NCI-H748 treated with DMSO at 0.1 percent for 48 hours (cell line): ENCODE measurements at places on chromosomes 2 and 18.

DNA sequence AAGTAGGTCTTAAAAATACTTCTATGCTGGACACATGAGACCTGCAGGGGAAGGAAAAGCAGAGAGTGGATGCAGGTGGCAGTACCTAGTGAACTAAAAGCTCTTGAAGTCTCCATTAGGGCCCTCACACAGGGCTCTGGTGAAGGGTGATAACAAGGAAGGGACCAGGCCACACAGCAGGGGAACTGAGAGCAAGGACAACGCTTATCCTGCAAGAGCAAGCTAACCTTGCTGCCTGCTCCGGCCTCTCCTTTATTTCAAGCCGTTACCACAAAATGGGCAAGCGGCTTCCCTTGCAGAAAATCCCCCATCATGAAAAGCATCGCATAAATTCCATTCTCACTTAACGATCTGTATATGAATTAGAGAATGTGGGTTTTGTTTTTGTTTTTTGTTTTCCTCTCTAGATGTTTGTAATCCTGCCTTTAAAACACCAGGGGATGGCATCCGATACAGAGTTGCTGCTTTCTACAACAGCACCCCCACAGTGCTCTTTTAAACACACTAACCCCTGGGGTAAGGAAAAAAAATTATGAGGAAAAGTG lies 64.5 kb downstream of the CACNB4 start:
- no peak for DNase-seq

GRCh38 chr2:96353606-96354101 lies 18.1 kb downstream of the NCAPH start:
- DNase-seq = no peak

DNA sequence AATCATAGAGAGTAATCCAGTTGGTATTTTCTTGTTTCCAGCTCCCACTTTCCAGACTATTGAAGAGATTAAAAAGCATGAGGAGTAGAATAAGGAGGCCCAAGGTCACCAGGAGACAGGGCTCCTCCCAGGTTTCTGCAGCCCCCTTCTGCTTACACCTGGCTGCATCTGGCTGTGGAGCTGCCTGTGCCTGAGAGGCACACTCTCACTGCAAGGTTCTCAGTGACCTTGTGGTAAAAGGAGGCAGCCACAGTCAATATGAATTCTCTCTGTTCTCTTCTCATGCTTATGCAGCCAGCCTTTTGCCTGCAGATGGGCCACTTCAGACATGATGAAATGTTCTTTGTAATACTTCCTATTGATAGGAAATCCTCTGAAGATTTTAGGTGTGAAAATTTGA lies 233.7 kb downstream of the MYO3B start:
- DNase-seq = no peak

DNA sequence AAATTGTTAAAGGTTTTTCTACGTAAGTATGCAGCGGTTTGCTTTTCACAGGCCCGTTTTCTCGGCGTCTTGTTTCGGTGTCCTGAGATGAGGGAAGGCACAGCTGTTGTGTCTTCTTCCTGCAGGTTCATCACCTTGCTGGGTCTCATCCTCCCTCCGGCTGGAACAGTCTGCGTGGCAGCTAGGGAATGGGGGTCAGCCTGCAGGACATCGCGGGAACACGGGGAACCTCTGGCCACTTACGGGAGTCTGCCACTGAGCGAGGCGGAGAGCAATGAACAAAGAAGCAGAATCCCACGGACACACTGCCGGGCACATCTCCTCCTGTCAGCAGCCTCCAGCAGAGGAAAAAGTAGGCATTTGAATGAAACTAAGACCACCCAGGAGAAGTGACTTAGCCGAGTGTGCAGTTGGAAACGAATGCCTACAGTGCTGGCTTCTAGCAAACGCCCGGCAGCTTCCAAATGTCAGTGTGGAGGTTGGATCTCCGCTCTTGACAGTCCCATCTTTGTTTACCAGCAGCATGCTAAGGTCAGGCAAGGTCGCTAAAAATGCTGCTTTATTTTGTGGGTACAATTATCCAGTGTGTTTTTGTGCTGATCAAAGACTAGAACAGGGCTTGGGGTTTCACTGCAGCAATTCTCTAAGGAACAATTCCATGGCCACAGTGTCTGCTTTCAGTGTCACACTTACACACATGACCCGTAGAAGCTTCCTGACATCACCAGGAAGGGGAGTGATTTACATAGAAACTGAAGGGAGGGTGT lies 109.8 kb upstream of the SEC11C start:
- DNase-seq = no peak

- DNase-seq = no peak
These were observed 115.7 kb downstream of the CMPK2 start for GRCh38 chr2:6749962-6750361.

- DNase-seq = no peak
These were observed 1.7 kb downstream of the D2HGDH start for GRCh38 chr2:241736111-241736510.

DNA sequence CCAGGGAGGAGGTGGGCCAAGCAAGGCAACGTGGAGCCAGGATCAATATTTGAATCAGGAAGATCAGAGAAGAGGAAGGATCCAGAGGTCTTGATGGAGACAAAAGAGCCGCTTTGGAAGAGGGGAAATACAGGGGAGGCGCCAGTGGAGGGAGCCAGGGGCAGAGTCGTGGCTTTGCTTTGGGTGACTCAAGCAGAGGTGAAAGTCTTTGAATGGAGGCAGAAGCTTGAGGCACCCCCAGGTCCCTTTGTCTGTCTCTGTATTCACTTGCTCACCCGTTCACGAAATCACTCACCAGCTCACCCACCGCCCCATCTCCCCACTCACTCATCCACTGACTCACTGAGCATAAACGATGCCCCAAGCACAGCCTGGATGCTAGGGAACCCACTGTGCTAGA lies 134.1 kb downstream of the ACOXL start:
- no peak for DNase-seq

- DNase-seq = no peak
These were observed 307.5 kb upstream of the ZEB2 start for GRCh38 chr2:144827404-144827803.

- no peak for DNase-seq
These were observed 283.7 kb downstream of the SUCLG1 start for GRCh38 chr2:84175340-84175739.
